Smooth muscle cell of bladder (primary cell): ENCODE measurements at places on chromosomes 5 and 9. TPM values are rescaled to one million over a fixed set of nuclear protein-coding genes. Genes with fewer than 3 reads are reported as not detected.

Gene LCN9
- total RNA-seq: not detected in 2 replicates

Gene ZNF483
- 1.00 and 2.2 TPM in 2 replicates for total RNA-seq

Gene CAVIN4
- 0.57 and 1.1 TPM in 2 replicates for total RNA-seq

Gene PCDHA1
- under 0.01 TPM in 2 replicates for total RNA-seq

Gene APBA1
- 3.6 and 7.1 TPM in 2 replicates for total RNA-seq

Gene DAP
- total RNA-seq: 27.0 and 29.2 TPM in 2 replicates

Gene CCDC171
- 1.7 and 2.3 TPM in 2 replicates for total RNA-seq

Gene OR1J2
- 0.14 TPM in 1 of 2 replicates, not detected in the other for total RNA-seq

Gene CCL27
- total RNA-seq: not detected in 2 replicates

Gene TTF1
- 7.5 and 9.2 TPM in 2 replicates for total RNA-seq

Gene CCNJL
- total RNA-seq: 0.14 and 0.18 TPM in 2 replicates

Gene ELOVL7
- total RNA-seq: under 0.01 and 0.09 TPM in 2 replicates

Gene SPATA31A1
- total RNA-seq: not detected in 2 replicates

Gene CCDC183
- 0.28 and 0.46 TPM in 2 replicates for total RNA-seq

Gene LCN1
- 0.28 and 0.65 TPM in 2 replicates for total RNA-seq

Gene ADRA1B
- 0.14 and 0.18 TPM in 2 replicates for total RNA-seq

Gene NRG2
- total RNA-seq: 0.18 and 0.28 TPM in 2 replicates

Gene C6
- 0.14 and 0.28 TPM in 2 replicates for total RNA-seq

Gene PCDHGA8
- 3.0 and 3.3 TPM in 2 replicates for total RNA-seq

Gene ADAMTS19
- total RNA-seq: 36.3 and 87.6 TPM in 2 replicates

Gene PCDHAC2
- 0.14 and 0.28 TPM in 2 replicates for total RNA-seq

Gene OLFML2A
- 3.1 and 6.5 TPM in 2 replicates for total RNA-seq

Gene GRIN1
- total RNA-seq: under 0.01 TPM in 1 of 2 replicates, not detected in the other

Gene LRRC26
- total RNA-seq: not detected in 2 replicates

Gene PAPPA
- 137 and 209 TPM in 2 replicates for total RNA-seq

Gene GGTA1
- total RNA-seq: not detected in 2 replicates

Gene REEP2
- 16.2 and 17.5 TPM in 2 replicates for total RNA-seq

Gene INSL4
- total RNA-seq: not detected in 2 replicates

Gene MAP1B
- 29.7 and 49.3 TPM in 2 replicates for total RNA-seq

Gene ERCC8
- 14.1 and 15.6 TPM in 2 replicates for total RNA-seq

Gene ENTREP1
- not detected in 2 replicates for total RNA-seq
